Eye (tissue), 1 donor: ENCODE measurements at places on chromosomes 2 and 18.
A peak's percentile ranks its signal among the peaks of the same experiment; 100 is the strongest.

GRCh38 chr18:2912357-2913299 is 65.8 kb downstream of the EMILIN2 start:
- no peak for DNase-seq

DNA sequence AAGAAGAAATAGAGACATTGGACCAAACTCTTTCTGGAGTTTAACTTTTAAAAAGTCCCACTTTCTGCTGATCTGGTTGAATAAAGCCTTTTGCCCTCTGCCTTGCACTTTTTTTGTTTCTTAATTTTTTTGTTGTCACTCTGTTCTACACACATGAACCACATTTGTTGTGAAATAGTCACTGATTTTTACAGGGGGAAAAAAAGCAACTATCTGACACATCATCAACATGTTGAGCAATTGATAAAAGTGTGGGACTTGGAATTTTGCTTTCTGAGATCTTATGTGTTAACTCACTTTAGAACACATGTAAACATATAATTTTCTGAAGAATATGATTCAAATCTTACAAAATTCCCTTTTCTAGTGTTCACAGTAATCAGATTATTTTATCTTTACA is 414.8 kb upstream of the FIGN start:
- no peak for DNase-seq

- no peak for DNase-seq
These were observed 15.7 kb downstream of the CCL20 start for GRCh38 chr2:227829337-227829736.

GRCh38 chr2:69080071-69080470 is 67.1 kb downstream of the ANTXR1 start:
- no peak for DNase-seq

DNA sequence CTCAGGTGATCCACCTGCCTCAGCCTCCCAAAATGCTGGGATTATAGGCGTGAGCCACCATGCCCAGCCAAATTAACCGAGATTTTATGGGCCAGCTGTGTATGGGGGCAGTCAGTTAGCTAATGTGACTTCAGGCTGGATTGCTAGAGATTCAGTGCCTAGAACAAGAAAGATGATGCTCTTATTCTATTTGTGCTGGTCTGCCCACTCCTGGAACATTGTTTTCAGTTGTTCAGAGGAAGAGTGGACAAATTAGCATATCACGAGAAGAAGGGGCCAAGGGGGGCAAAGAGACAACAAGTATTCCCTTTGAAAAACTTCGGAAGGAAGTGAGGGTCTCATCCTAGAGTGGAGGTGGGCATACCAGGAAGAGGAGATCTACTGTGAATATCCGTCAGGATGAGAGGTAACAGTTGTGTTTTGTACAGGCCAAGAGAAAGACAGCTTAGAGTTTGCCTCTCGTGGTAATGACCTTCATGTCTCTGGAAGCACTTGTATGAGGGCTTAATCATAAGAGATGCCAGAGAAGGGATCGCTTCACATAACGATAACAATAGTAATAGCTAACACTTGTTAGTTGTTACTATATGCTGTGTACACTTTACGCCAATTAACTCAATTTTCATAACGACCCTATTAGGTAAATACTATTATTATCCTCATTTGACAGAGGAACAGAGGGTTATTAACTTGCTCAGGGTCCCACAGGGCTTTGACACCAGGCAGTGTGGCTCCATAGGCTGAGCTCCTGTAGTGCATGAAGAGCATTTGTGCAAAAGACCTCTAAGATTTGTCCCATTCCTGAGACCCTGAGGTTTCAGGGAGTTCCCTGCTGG is 138.3 kb downstream of the DDX1 start:
- no peak for DNase-seq

GRCh38 chr2:130998561-130998960 is 94.7 kb downstream of the FAM168B start:
- no peak for DNase-seq

DNA sequence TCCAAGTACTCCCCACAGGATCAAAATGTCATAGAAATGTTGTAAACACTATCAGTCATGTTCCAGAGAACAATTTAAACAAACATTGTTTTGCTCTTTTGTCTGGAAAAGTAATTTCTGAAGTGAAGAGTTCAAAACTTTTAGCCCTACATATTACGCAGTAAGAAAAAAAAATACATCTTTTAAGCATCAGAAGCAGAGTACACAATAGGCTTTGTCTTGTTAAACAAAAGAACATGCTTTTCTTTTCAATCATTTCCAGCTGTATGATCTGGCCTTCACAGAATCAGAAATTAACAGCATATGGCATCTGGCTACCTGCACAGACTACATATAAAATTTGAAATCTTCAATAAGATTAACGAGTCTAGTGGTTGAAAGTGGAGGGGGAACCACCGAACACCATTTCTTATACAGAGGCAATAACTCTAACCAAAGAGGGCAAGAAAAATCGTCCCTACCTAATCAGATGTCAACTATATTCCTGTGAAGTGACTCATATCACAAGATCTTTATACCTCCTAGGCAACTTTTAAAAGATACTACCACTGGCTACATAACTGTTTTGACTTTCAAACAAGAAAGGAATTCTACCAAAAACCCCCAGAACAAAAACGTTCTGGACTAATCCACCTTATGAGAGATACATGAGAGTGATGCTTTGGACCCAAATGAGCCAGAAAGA is 149.3 kb downstream of the EXOC6B start:
- peak; percentile 73 for DNase-seq

DNA sequence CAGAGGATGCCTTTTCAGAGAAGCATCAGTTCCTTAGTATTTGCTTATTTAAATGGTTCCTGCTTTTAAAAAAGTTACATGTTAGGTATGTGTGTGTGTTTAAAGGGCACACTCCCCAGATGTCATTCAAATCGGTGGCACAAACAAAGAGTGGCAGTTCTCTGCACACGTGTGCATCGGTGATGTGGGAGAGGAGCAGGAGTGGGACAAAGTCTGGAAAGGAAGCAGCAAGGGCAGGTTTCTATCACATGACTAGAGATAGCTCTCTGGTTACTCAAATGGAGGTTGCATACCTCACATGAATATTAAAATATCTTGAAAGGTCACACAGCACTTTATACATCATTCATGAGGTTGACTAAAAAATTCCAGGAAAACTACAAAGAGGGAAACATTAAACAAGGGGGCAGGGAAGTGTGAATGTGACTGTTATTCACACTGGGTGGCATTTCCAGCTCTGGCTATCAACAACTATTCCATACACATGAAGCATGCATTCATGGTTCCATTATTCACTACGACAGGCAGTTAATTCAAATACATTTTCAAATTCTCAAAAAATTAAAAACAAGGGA is 64.7 kb downstream of the SEPTIN10 start:
- DNase-seq: no peak

GRCh38 chr18:67373636-67374035 is 142.9 kb downstream of the DSEL start:
- DNase-seq: no peak

DNA sequence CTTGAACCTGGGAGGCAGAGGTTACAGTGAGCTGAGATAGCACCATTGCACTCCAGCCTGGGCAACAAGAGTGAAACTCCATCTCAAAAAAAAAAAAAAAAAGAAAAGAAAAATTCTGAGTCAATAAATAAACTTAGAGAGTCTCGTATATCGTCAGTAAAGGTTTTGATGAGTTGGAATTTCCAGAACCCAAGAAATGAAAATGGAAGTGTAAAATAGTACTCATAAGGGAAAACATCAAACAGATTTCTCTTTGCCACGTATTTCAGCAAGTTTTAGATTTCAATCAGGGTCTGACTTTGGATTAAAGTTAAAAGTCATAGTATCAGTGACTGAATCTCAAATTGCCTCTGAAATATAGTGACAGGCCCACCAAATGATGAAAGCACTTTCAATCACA is 71.4 kb upstream of the SPOPL start:
- no peak for DNase-seq

DNA sequence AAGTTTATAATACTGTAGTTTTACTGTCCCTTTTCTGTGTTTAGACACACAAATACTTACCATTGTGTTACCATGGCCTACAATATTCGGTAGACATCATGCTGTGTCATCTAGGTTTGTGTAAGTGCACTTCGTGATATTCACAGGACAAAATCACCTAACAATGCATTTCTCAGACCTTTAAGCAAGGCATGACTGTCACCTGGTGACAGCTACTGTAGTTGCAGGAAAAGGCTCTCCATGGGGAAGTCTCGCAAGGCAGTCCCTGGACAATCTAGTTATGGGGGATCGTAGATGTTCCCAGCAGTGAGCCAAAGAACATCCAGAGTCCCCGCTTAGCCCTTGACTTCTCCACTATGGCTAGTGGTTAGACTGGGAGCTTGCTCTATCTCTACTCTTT is 73.1 kb downstream of the EIF2AK3 start:
- DNase-seq: no peak

- DNase-seq: no peak
These were observed 35.8 kb downstream of the LOXHD1 start for GRCh38 chr18:46621111-46621766.

- DNase-seq: no peak
These were observed 1.1 kb downstream of the HADHB start for GRCh38 chr2:26245810-26246209.

DNA sequence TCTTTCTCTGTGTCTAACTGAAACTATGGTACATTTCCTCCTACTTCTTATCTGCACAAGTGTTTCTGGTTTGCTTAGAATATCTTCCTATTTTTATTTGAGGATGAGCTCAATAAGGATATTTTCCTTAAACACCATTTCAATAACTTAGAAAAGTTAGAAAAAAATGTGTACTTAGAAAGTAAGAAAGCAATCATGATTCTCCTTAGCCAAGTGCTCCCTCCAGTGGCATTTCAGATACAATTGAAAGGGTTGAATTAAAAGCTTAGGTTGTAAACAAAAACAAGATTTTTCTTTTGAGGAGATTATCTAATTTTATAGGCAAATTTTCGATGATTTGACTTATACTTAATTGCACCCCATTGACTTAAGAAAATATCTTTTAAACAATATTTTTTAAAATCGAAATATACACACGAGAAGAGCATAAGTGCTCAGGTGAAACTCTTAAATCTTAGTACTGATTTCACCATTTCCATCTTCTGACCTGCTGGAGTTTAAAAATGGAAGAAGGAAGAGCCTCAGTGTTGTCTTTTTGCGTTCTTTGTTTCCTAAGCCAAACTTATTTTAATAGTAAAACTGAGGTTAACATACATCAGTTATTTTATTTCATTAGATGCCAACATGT is 26.9 kb downstream of the C18orf63 start:
- peak; percentile 80 for DNase-seq

DNA sequence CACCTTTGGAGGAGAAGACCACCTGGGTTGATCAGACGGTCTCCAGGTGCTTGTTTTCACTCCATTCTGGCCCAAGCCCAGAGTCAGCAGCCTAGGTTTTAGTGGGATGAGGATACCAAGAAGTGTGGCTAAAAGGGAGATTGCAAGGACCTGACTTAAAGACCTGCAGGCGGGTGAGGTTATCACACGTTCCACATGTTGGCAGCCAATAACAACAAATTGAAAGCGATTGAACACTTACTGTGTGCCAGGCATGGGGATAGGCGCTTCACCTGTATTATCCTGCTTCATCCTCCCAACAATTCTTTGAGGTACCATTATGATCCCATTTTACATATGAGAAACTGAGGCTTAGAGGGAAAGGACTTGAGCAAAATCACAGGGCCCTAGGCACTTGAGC is 5.0 kb downstream of the ARL4C start:
- DNase-seq: no peak

DNA sequence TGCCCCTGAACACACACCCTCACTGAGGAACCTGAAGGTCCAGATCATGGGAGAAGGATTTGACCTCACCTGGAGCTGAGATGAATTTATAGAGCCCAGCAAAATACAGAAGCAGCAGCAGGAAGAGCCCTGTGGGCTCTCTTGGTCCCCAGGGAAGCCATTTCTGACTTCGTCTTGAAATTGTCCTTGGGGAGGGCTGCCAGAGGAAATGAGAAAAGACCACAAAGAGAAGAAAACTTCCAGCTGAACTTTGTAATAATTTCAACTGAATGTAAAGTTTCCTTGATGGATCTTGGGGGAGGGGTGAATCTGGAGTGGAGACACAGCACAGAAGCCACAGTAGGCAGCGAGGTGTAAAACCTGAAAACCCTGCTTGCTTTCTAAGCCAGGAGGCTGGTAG is 500.9 kb upstream of the NXPH2 start:
- no peak for DNase-seq

DNA sequence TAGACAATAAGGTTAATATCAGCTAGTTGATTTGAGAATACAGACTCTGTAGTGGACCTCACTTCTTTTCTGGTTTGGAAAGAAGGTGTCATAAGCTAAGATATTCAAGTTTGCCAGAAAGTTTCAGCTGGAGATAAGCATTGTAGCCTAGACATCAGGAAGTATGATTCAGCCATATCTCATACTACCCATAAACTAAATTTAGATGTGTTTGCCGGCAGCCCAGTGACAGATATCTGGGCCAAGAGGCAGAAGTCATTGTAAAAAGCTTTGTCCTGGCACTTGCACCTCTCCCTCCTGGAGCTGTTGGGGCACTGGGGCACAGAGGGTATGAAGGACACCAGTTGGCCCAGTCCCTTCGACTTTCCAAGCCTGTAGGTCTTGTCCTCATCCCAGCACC is 128.0 kb downstream of the EPHA4 start:
- no peak for DNase-seq
